CD4-positive, alpha-beta memory T cell (primary cell): ENCODE measurements at places on chromosomes 7 and 10. TPM values are rescaled to one million over a fixed set of nuclear protein-coding genes. Genes with fewer than 3 reads are reported as not detected.

The DKK1 gene
- not detected for total RNA-seq

The C10orf95 gene
- total RNA-seq = 1.6 TPM

The TRDMT1 gene
- 21.3 TPM for total RNA-seq

The PTN gene
- not detected for total RNA-seq

The HMX2 gene
- total RNA-seq = not detected

DNA sequence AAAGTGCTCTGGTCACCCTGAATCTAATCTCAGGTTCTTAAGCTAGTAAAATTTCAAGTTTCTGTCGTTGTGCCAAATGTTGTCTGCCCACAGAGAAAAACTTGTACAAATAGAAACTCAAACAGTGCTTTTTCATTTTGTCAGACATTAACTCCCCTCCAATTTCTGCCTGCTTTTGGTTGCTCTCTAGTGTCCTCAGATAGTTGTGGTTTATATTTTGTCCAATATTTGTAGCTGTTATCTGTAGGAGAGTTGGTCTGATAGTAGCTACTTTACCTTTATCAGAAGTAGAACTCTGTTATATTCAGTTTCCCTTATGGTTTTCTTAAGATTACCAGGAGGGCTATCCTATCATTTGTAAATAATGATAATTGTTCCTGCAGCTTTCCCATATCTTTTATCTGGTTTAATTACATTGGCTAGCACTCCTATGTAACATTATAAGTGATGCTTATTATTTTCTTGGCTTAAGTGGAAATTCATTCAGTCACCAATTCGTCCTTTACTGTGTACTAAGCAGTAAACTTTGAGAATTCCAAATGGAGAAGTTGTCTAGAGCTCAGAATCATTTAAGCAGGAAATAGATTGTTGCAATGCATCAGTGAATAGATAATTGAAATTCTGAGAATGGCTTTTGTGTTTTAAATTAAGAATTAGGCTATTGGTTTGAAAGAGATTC lies 91.0 kb downstream of the ANKIB1 start:
- DNase-seq = no peak
- no peaks in the 10 kb centered on the region for H3K27me3 ChIP-seq
- H3K27ac ChIP-seq = no peak overlapping the region
- no peaks in the 10 kb centered on the region for H3K4me1 ChIP-seq

GRCh38 chr10:3399756-3400155 lies 227.2 kb upstream of the PITRM1 start:
- H3K36me3 ChIP-seq = no peaks in the 10 kb centered on the region
- H3K27ac ChIP-seq = no peak overlapping the region
- H3K4me1 ChIP-seq = no peaks in the 10 kb centered on the region
- no peaks in the 10 kb centered on the region for H3K27me3 ChIP-seq

DNA sequence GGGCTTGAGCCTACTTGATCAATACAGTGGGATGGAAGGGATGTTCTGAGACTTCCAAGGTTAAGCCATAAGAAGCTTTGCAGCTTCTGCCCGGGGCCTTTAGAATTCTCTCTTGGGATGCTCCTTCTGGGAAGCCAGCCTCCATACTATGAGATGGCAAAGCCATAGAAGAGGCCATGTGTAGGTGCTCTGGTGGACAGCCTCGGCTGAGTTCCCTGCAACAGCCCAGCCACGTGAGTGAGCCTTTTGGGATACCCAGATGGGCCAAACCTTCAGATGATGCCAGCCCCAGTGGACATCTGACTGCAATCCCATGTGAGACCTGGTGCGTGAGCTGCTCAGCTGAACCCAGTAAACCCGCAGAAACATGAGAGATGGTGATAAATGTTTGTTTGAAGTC lies 370.6 kb downstream of the RPS24 start:
- no peak overlapping the region for H3K27ac ChIP-seq
- no peaks in the 10 kb centered on the region for H3K27me3 ChIP-seq
- no peaks in the 10 kb centered on the region for H3K36me3 ChIP-seq
- H3K4me1 ChIP-seq = peaks cover 9% of the 10 kb centered on the region

GRCh38 chr10:4361581-4361980 lies 464.4 kb upstream of the AKR1E2 start:
- H3K36me3 ChIP-seq = no peaks in the 10 kb centered on the region
- DNase-seq = no peak
- no peaks in the 10 kb centered on the region for H3K4me1 ChIP-seq
- no peak overlapping the region for H3K27ac ChIP-seq

- no peaks in the 10 kb centered on the region for H3K36me3 ChIP-seq
- no peaks in the 10 kb centered on the region for H3K27me3 ChIP-seq
- DNase-seq = no peak
Observed at GRCh38 chr10:85280014-85280413, 951.6 kb downstream of the CCSER2 start.

DNA sequence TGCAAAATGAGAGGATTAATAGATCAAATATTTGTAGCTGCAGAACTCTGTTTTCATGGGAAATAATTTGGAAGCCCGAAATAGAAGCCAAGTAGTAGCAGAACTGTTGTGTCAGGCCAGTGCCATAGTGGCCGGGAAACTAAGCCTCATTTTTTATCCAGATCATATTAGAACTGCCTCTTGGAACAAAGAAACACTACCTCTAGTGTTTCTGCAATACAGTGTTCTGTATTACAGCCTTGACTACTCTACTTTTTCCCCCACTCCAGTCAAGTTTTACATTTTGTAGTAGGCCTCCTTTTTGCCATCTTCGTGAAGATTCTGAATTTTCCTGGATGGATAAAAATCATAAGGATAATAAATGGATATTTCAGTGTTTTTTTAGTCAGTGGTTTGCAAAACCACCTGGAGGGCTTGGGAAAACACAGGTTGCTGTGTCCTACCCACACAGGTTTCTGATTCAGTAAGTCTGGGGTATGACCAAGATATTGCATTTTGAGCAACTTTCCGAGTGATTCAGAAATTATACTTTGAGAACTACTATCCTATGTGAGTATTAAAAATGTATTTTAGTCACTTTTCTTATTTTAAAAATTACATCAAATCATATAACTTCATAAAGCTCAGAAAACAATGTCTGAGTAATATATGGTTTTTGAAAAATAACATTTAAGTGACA lies 326.2 kb upstream of the KAT6B start:
- H3K4me3 ChIP-seq = no peak overlapping the region
- H3K27me3 ChIP-seq = no peaks in the 10 kb centered on the region
- no peaks in the 10 kb centered on the region for H3K36me3 ChIP-seq
- DNase-seq = no peak

DNA sequence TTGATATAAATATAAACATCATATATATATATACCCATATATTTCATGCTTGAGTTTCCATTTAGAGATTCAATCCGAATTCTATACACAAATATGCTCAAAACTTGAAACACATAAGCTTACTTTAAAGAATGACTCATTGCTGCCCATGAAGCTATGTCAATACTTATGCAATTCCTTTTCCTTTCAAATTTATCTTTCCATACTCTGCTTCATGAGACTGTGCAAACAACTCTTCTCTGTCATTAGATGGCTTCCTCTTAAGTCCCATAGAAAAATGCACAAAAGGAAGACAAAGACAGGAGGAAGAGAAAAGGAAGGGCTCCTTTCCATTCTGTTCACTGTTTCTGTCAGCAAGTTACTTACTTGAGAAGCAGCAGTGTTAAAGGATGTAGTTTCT lies 895.7 kb upstream of the SORCS1 start:
- H3K27me3 ChIP-seq = no peaks in the 10 kb centered on the region
- H3K4me1 ChIP-seq = no peaks in the 10 kb centered on the region
- H3K4me3 ChIP-seq = no peak overlapping the region
- no peak overlapping the region for H3K27ac ChIP-seq
- no peaks in the 10 kb centered on the region for H3K36me3 ChIP-seq
- DNase-seq = no peak

GRCh38 chr7:30996256-30996655 lies 32.5 kb downstream of the GHRHR start:
- no peak overlapping the region for H3K27ac ChIP-seq
- DNase-seq = no peak
- H3K4me1 ChIP-seq = no peaks in the 10 kb centered on the region
- H3K4me3 ChIP-seq = no peak overlapping the region
- no peaks in the 10 kb centered on the region for H3K36me3 ChIP-seq

DNA sequence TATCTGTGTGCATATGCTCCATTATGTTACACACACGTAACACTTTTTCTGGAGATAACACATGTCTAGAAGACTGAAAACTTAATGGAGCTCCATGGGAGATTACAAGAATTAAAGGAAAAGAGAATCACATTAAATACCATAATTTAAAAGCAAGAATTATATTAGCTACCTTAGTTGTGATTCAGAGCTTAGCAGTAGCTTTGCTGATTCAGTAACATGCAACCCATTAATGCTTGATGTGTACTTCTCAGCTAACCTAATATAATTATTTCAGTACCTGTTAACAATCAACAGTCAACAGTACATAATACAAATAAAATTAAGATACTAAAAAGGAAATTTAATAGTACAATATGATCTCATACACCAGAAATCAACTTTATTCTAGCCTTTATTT lies 73.8 kb upstream of the GPR22 start:
- H3K4me3 ChIP-seq = no peak overlapping the region
- no peak for DNase-seq
- H3K27ac ChIP-seq = no peak overlapping the region
- no peaks in the 10 kb centered on the region for H3K36me3 ChIP-seq

GRCh38 chr10:122688293-122688989 lies 11.2 kb downstream of the C10orf120 start:
- H3K36me3 ChIP-seq = no peaks in the 10 kb centered on the region
- no peaks in the 10 kb centered on the region for H3K27me3 ChIP-seq
- no peaks in the 10 kb centered on the region for H3K4me1 ChIP-seq
- no peak overlapping the region for H3K4me3 ChIP-seq
- DNase-seq = no peak

DNA sequence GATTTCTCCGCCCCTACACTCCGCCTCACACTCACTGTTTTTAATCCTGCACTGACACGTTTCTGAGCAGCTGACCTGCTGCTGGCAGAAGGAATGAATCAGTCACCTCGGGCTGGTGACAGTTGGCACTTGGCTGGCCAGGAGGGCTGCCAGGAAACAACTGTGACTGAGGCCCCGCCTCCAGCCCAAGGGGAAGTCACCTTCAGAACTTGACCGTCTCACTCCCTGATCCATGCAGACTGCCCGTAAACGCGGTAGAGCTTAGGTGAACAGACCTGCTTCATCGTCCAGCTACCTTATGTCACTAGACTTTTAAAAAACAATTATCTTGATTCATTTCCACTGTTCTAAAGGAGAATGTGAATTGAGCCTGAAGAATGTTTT lies 107.5 kb downstream of the DOCK1 start:
- no peaks in the 10 kb centered on the region for H3K4me1 ChIP-seq
- H3K27ac ChIP-seq = no peak overlapping the region
- no peaks in the 10 kb centered on the region for H3K36me3 ChIP-seq
- no peak for DNase-seq
- H3K27me3 ChIP-seq = no peaks in the 10 kb centered on the region
